ENCODE measurements at places on chromosomes 2 and 18.

DNA sequence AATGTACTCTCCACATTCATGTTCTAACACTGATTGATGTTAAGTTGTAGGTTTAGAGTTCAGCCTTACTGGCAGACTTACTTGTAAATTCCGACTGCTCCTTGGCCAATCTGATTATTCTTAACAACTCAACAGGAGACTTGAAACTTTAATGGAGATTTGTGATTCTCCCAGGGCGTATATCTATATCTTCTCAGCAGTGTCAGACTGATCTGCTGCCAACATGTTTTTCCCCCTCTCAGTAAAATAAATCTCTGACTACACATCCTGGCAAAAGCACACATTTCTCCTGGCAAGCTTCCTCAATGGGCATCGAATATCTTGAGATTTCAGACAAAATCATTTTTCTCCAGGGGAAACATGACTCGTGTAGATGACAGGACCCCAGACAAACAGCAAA is 1041.2 kb downstream of the DPP10 start:
- DNase-seq, result no peak

DNA sequence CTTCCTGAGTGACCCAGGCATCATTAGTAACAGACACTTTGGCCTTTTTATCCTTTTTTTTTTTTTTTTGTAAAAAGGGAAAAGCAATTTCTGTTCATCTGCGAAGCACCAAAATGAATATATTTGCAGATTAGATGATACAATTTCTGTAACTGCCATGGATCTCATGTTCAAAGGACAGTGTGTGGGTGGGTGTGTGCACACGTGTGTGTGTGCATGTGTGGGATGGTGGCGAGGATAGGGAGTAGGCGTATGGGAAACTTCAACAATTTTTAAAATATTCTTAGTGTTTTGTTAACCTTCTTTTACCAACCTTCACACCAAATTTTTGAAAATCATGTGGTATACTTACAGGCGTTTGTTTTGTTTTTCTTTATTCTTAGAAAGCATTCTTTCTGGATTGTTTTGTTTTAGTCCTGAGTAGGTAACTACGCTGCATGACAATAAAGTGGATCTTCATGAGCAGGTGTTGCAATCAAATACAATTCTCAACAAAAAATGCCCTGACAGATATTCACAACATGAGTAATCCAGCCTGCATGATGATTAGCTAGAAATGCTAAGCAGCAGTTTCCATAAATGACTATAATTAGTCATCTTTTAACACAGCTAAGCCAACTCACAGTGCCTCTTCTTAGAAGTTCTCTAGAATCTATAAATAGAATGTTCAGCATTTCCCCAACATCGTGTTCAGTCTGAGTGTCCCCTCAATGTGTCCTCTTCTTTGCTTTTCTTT is 53.5 kb upstream of the RMDN2 start:
- no peak for DNase-seq

DNA sequence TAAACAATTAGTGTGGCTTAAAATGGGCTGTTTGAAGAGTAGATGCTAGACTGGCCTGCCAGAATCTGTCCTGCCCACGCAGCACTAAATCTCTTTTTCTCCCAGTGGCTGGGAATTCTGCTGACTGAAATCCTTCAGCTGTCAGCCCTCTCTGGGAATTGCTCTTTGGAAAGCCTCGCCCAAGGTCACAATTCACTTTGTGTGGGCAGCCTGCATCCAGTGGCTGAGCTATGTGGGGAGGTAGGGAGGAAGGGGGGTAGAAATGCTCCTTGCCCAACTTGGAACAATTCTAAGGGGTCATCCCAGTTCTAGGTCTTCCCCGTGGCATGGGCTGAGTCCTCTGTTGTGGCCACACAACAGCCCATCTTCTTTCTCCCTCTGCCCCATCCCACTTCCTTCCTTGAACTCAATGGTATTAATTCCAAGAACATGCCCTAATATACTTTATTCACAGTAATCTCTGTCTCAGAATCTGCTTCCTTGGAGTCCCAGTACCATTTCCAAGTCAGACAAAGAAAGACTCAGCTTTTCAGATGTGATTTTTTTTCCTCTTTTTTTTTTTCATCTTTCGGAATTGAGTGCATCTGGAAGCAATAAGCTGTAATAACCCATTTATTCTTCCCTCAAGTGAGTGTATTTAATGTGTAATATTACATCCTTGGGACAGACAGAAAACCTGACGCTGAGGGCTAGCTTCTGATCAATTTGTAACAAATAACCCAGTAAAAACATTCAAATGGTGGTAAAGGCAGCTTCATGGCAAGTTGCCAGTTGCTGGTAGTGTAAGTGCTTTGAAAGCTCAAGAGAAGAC is 189.4 kb downstream of the GPD2 start:
- peak; percentile 53 for DNase-seq

- DNase-seq, result peak; percentile 46
Measured at GRCh38 chr2:74497777-74498499, 1.5 kb downstream of the LBX2 start.

All from Right ventricle myocardium inferior (tissue), 1 donor.